ENCODE measurements at places on chromosomes 5 and 9.
A peak's percentile ranks its signal among the peaks of the same experiment; 100 is the strongest.

- no peak for DNase-seq
These were observed 114.0 kb downstream of the NSG2 start for GRCh38 chr5:174159327-174160114.

DNA sequence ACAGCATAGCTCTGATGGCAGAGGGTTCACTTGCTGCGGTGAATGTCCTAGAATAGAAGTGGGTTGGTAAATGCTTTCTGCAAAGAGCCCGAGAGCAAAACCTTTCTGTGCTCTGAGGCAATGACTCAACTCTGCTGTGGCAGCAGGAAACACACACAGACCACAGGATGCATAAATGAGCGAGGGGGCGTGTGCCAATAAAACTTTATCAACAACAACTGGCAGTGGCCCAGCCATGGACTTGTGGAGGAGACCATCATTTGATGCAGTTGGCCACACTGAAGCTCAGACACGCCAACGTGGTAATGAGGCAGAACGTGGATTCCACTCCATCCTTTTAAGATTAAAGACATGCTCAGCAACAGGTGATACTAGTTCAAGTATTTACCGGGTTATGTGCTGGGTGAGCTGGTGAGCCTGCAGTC lies 6.8 kb downstream of the MRPL36 start:
- no peak for DNase-seq

- no peak for DNase-seq
These were observed 51.5 kb downstream of the RCL1 start for GRCh38 chr9:4844056-4844838.

DNA sequence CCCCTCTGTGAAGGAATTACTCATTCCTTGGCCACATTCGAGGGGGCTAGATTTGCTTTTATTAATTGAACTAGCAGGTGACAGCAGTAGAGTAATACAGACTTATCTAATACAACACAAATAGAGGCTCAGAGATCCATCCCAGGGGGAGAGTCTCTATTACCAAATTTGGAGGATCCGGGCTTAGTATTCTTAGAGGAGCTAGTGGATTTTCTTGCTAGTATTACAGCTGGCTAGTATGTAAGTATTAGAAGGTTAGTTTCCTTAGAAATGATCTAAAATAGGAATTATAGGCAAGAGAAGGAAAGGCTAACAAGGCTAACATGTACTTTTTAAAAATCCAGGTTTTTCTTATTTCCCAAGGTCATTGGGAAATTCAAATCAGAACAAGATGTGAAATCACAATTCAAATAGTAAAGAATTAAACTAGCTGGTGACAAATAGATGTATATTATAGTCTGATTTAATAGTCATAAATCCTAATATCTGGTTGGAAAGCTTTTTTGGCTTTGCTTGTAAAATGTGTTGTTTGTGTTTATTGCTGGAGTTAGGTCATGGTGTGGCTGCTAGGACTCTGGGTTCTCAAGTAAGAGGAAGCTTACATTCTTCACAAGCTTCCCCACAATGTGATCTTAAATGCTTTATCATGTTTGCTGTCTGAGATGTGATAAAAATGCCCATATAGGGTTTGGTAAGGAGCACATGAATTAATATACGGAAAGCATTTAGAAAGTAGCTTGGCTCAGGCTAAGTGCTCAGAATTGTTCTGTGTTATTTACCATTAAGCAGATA lies 160.4 kb upstream of the MPDZ start:
- peak; percentile 73 for DNase-seq

- DNase-seq: no peak
These were observed 284.8 kb downstream of the SEC61B start for GRCh38 chr9:99506747-99507348.

DNA sequence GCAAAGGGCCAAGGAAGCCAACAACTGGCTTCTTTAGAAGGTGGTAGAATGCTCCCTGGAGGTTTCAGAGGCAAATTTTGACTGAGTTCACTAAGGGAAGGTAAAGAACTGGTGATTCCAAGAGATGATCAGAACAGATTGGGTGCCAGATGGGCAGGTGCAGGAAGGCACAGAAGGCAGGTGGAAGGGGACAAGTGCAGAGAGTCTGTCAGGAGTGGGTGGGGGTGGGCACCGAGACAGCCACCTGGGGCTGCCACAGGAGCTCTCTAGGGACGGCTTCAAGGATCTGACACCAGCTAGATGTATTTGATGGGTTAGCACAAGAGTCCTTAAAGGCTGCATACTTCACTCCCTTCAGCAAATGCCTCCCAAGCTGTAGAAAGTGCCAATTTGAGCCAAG lies 207.3 kb downstream of the PTTG1 start:
- DNase-seq: no peak

- DNase-seq: no peak
These were observed 170.0 kb downstream of the EBF1 start for GRCh38 chr5:158929552-158930218.

- DNase-seq: peak; percentile 50
These were observed 147.0 kb upstream of the RASA1 start for GRCh38 chr5:87120518-87121303.

GRCh38 chr5:7828269-7828668 lies 22.7 kb downstream of the CFAP90 start:
- peak; percentile 86 for DNase-seq

GRCh38 chr5:39943811-39944210 lies 519.0 kb upstream of the DAB2 start:
- DNase-seq: no peak

DNA sequence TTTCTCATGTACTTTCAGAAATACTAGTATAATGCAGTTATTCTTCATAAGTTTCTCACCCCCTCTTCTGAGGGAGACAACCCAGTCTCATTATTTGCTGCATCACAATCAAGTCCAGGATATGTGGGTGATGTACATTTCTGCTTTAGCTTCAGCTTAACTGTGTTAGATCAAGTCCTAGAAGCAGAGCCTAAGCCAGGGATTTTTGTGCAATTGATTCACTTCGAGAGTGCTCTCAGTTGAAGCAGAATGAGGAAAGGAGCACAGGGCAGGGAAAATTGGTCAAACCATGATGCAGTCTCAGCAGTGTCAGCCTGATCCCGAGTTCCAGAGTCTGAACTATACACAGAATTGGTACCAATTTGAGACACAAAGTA lies 15.1 kb downstream of the HNRNPK start:
- DNase-seq: no peak

GRCh38 chr5:165310031-165310430 lies 1804.6 kb downstream of the MAT2B start:
- no peak for DNase-seq

- no peak for DNase-seq
These were observed 174.3 kb downstream of the CDH12 start for GRCh38 chr5:22678886-22679285.

GRCh38 chr5:179955630-179956029 lies 47.9 kb upstream of the TBC1D9B start:
- no peak for DNase-seq

DNA sequence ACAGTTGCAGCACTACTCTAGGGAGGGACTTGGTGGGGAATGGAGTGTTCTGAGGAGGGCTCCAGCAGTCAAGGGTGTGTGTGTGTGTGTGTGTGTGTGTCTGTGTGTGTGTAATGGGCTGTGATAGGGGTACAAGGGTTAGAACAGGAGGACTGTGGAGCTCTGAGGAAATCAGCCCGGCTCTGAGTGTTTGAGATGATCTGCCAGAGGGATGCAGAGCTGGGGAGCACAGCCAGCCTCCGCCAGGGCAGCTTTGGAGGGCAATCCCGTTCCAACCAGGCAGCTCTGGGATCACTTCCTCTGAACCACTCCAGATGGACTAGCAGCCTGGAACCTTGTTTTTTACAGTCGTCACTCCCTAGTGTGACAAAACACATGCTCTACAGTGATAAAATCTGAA lies 3.0 kb upstream of the SLC6A7 start:
- DNase-seq: no peak

GRCh38 chr5:40397091-40397490 lies 282.6 kb upstream of the PTGER4 start:
- no peak for DNase-seq

GRCh38 chr9:33813712-33814641 lies 3.0 kb upstream of the UBE2R2 start:
- no peak for DNase-seq

GRCh38 chr9:96150324-96151227 lies 151.4 kb downstream of the HSD17B3 start:
- DNase-seq: no peak
